ENCODE measurements at places on chromosomes 1 and 21.
A peak's percentile ranks its signal among the peaks of the same experiment; 100 is the strongest.

GRCh38 chr1:61588736-61589672, 135.9 kb downstream of the TM2D1 start:
- DNase-seq = no peak

GRCh38 chr21:16258844-16259611, 529.2 kb downstream of the USP25 start:
- DNase-seq = no peak

DNA sequence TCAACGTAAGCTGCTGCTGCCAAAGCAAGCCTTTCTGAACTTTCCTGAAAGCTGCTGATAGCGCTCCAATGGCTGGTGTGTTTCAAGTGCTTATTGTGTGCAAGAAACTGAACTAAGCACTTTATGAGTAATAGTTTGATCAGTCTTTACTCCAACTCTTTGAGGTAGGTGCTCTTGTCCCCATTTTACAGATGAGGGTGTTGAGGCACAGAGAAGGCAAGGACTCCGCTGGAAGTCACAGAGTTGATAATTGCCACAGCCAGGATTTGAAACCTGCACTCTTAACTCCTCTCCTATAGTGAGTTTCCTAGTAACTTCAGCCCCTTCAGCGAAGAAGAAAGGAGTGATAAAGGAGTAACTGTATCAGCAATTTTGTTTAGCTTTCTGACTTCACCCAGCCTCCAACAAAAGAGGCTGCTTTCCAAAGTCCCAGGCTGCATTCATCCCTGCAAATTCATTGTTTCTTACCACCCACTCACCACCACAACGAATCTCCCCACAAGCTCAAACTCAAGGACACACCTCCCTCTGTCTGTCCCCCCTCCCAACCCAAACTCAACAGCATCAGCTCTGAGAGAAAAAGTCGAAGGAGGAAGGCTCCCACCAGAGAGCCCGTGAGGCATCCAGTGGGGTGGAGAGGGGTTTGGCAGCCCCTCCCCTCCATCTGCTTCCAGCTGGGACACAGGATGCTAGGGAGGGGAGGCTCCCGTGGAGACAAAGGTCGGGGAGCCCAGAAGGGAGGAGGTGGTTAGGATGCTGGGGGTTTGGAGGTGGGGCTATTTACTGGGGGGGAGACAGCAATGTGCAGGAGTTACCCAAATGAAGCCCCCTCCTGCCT, 139.6 kb downstream of the NAV1 start:
- DNase-seq = no peak

DNA sequence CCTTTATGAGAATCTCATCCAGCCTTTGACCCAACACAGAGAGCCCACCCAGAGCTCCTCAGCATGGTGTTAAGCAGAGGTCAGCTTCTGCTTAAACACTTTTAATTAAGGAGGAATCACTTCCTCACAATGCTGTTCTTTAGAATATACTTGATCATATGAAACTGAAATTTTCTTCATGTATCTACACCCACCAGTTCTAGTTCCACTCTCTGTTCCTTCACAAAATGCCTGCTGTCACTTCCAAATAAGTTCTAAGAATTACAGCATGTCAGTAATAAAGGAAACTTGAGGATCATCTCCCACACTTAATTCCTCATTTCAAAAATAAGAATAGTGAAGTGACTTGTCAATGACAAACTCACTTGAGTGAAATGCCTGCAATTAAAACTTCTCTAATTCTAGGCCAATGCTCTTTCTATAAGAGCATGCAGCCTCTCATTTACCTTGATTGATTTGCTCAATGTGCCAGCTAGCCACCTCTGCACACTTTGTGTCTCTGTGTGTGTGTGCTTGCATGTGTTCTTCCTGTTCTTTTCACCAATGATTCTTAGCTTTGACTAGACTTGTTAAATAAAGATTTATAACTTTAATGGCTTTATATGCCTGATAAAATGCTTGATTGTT, 356.3 kb downstream of the PLPP3 start:
- no peak for DNase-seq

DNA sequence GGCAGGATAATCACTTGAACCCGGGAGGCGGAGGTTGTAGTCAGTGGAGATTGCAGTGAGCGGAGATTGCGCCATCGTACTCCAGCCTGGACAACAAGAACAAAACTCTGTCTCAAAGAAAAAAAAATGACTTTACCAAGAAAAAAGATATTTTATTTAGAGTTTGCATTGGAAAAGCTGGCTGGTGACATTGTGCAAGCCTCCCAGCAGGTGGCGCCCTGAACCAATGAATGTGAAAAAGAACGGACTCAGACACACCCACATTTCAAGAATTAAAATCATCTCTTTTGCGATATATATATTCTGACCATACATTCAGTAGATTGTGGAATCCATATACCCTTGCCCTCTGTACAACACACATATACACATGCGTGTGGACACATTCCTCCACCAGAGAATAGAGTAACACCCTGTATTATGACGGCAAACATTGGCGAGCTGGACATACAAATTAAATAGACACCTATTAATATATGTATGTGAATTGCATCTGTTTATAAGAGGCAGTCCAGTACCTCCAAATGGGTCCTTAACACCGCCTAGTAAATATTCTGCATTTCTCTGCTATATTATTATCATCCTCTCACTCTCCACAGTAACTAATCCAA, 39.0 kb upstream of the CADM3 start:
- peak; percentile 16 for DNase-seq

- DNase-seq = no peak
Observed at GRCh38 chr1:158716335-158716734, 4.2 kb downstream of the OR6K3 start.

DNA sequence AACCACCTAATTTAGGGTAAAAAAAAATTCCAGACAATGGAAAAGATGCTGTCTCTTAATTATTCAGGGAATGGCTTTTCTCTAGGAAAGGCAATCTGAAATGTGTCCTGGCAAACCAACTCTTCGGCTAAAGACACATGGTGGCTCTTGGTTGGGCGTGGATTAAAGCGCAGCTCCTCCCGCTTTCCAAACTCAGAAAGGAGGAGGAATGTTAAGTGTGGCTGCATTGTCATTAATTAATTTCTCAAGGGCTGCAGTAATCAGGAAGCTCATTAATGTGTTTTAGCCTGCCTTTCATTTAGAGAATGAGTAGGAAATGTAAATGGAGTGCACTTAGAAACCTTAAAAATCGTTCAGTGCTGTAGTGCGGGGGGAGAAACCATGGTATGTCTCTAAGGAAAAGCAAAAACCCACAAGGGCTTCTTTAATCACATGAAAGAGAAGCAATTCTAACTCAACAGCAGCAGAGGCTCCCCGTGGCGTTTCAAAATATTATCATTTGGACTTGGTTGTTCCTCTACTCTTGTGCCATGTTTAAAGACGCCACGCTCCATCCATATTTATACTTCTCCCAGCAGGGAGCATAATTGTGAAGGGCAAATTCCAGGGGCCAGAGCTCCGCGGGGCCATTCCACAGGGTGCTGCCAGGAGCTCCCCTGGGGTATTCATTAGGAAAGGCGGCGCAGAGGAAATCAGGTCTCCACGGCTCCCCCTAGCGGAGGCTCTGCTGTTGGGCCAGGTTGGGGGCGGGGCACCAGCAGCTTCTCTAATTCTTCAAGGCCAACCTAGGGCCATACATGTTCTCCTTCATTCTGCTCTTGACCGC, 91.9 kb upstream of the SSX2IP start:
- no peak for DNase-seq

DNA sequence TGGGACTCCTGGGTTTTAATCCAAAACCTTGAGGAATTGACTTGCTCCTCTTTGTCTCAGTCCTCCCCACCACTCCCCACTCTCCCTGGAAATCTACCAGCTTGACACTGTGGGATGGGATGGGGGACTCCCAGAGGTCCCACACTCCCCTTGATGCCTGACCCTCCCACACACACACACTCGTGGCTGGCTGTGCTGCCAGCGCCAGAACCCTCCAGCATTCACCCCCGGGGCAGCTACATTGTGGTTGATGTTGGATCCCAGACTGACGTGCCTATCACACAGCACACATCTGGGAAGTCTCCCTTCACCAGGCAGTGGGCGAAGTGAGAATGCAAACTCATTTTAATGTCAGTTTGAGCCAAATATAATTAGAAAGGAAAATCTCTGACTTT, 10.0 kb downstream of the KIRREL1 start:
- no peak for DNase-seq

- DNase-seq = no peak
Observed at GRCh38 chr1:1116701-1117468, 996 bp upstream of the C1orf159 start.

- DNase-seq = no peak
Observed at GRCh38 chr1:4563586-4563985, 90.8 kb upstream of the AJAP1 start.

- no peak for DNase-seq
Observed at GRCh38 chr1:209756615-209757445, 977 bp downstream of the TRAF3IP3 start.

DNA sequence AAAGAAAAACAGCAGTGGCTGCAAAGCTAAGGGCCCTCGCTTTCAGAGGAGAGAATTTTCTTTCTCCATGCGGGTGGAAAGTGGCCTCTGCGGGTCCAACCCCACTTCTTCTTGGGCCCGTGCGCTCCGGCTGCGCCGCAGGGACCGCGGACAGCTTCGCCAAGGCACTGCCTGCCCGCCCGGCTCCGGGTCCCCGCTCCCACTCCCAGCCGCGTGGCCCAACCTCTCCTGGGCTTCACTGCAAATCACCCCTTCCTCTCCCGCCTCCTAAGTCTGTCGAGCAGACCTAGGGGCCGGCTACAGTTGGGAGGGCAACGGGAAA, 1.0 kb upstream of the RUNX3 start:
- no peak for DNase-seq

GRCh38 chr1:156766298-156767100, 836 bp upstream of the PRCC start:
- DNase-seq = no peak

DNA sequence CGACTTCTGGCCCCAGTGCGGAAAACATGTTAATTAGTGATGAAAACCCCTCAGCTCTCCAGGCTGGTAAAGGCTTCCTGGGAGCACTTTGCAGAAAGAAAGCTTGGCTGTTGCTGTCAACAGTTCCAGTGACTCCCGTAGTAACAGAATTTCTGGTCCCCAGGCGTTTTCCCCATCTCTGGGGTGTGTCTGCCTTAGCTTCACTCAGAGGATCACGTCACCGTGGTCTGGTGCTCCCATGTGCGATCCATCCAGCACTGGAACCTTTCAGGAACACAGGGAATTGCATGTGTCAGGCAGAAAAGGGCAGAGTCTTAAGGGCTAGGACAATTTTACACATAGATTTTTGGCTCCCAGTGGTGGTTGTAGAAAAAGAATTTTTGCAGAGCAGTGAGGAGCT, 470.4 kb upstream of the USP24 start:
- no peak for DNase-seq

GRCh38 chr1:154970631-154971340, at the start of gene SHC1:
SHC1 (minus strand) TSS chr1:154970747; CDS start chr1:154970526, 221 bp downstream.
- DNase-seq = no peak

GRCh38 chr1:201251851-201252430, 31.4 kb upstream of the PKP1 start:
- no peak for DNase-seq

DNA sequence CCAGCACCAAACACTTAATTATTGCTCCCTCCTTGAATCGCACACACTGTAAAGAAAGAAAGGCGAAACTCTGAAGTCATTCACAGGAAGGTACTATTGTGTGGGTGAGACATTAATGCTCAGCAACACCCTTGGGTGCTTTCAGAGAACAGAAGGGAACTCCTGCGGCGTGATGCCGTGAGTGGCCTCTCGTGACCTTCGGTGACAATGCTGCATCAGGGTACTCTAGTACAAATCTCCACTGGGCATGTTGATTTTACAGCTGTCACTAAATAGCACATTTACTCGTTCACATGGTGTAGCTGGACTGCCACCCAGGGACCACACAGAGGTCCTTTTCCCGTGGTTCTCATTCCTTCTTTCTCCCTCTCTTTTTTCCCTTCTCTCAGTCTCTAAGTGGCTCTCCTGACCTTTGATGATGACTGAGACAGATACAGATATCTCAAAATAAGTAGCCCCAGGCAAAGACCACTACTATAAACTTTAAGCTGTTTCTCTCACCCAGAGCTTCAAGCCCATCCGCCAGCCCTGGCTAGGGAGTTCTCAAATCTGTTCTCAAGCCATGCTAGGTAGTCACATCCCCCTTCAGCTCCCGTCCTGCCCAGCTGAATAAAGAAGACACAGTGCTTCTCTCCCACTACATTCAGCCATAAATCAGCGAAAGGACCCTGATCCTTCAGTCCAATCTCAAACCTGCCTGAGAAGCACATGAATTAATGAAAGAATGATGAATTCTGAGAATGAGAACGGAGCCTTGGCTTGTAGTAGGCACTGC, 223.4 kb upstream of the FMN2 start:
- no peak for DNase-seq

- no peak for DNase-seq
Observed at GRCh38 chr1:59249396-59250137, 47.3 kb upstream of the FGGY start.

DNA sequence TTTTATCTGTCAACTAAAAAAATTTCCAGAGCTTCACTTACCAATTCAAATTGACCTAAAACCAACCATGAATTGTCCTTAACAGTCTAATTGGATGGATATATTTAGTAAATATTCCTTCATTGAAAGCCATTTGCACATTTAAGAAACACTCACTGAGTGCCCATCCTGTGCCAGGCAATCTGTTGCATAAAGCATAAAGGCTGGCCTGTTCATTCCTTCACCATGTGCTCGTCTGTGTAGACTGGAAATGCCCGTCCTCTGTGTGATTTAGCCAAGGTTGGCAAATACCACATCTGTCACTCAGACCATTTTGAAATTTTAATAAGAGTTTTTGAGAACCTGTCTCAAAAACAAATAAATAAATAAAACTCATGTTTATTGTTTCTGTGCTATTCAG, 57.1 kb downstream of the ZNF684 start:
- DNase-seq = no peak

GRCh38 chr1:219126377-219126776, 47.3 kb upstream of the LYPLAL1 start:
- DNase-seq = no peak

- DNase-seq = no peak
Observed at GRCh38 chr1:179873438-179873851, 4.2 kb downstream of the TOR1AIP2 start.

GRCh38 chr1:223330466-223330865, 33.5 kb downstream of the SUSD4 start:
- no peak for DNase-seq

DNA sequence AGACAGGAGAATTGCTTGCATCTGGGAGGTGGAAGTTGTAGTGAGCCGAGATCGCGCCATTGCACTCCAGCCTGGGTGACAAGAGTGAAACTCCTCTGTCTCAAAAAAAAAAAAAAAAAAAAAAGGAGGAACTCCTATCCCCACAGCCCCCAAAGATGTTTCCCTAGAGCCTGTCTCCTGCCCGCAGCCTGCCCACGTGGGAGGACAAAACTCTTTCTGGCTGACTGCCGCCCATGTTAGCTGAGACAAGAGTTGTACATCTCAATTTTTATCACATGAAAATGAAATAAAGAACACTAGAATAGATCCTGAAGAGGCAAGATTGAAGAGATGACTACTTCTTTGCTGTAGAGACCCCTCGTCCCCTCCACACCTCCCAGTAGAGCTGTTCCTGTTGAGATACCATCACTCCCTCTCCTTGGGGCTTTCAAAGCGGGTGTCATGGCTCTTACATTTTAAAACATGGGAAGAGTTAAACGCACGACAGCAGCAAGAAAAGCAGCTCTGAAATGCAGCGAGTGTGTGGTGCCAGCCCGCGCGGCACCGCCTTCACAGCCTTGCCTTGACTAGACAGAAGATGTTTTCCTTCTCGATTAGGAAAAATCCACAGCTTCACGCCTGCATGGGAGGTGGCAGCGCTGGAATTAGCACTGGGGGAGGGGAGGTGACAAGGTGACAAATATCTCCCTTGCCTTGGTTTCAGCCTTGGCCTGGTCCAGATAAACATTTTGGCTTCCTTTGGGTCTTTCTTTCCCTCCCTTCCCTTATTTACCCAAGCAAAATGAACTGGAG, 253.4 kb upstream of the CSF3R start:
- no peak for DNase-seq

GRCh38 chr1:234230414-234230862, 142.8 kb upstream of the COA6 start:
- peak; percentile 11 for DNase-seq

Measured in NCI-H187 (cell line).